Stimulated activated CD8-positive, alpha-beta memory T cell treated with anti-CD3 and anti-CD28 coated beads, Interleukin-4, amount 100 ng/mL, for 1 hour (primary cell): ENCODE measurements at places on chromosomes 3 and 15.

DNA sequence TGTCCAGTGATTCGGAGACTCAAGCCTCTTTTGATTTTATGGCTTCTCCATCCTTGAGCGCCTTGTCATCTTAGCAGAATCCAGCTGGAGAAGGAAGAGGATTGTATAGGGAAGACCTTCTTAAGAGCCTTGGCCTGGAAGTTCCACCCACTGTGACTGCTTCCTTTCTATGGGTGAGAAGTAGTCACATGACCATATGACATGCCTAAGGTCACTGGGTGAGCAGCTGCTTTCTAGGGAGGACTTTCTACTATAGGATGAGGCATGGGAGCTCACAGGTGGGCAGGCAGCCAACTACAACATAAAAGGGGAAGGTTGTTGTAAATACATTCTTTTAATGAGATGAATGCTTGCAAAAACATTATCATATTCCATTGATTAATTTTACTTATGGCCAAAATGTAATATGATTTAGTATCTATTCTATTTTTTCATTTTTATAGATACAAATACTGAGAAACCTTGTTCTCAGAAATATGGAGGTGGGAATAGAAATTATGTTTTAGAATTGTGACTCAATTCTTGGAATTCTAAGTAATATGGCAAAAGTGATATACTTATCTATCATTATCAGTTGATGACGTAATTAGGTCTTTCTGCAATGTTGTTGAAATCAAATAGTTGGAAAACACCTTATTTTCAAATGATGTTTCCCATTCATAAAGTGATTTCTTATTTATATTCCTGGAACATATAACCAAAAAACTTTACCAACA lies 53.6 kb upstream of the MINAR1 start:
- no peak for DNase-seq

- DNase-seq = no peak
Observed at GRCh38 chr15:31444844-31445243, 118.2 kb downstream of the KLF13 start.

- DNase-seq = no peak
Observed at GRCh38 chr3:158802409-158803268, 785 bp downstream of the MFSD1 start.

DNA sequence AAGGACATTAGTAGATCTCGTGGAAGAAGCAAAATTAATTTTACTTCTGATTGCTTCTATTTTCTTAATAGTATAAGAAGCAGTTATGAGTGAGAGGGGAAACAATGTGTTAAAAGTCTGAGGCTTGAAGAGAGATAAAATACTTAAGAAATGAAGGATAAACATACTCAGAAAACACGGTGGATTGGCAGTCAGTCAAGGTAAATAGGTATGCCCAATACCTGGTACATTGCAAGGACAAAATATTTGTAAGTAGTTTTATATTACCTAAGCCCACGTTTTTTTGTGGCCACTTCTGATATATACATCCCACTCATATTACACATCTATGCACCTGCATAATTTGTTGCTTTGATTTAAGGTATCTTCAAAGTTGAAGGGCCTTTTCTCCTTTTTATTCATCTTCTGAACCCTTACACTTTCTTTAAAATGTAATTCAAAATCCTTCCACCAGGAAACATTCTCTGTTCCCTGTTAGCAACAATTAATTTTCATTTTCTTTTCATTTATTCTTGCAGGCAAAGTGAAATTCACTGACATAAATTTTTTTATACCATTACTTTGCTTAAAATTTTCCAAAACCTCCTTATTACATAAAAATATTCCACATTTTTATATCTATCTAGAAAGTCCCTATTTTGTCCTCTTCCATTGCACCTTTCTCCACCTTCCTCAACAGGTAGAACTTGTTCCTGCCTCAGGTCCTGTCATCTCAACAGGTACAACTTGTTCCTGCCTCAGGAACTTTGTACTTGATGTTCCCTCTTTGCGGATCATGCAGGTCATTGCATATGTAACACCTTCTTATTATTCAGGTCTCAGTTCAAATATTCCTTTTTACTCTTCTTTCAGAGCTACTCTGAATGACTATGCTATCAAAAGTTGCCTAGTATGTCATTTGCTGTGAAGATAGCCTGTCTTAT lies 755.7 kb upstream of the ALCAM start:
- DNase-seq = no peak

- DNase-seq = no peak
Observed at GRCh38 chr3:123201223-123201556, 553 bp upstream of the SEC22A start.

- no peak for DNase-seq
Observed at GRCh38 chr15:69825941-69826818, 271.5 kb downstream of the TLE3 start.

DNA sequence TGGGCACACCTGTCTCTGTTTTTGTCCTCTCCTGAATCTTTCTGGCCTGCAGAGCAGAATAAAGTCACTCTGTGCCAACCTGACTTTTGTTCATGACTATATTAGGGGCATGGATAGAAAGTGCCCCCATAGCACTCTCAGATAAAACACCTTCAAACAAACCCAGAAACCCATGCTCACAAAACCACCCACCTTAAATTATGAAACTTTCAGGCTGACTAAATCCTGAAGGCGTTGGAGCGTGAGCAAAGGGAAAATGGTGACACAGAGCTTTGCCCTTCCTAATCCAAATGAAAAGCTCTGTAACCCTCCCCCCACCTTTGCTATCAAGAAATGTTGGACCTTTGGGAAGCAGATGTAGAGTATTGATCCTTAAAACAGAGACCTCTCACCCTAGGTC lies 138.9 kb downstream of the IGF1R start:
- DNase-seq = no peak

- DNase-seq = no peak
Observed at GRCh38 chr15:57427367-57427821, 51.1 kb downstream of the CGNL1 start.

GRCh38 chr3:115040246-115040645 lies 106.8 kb downstream of the ZBTB20 start:
- DNase-seq = no peak

GRCh38 chr15:101580431-101580830 lies 71.8 kb downstream of the TM2D3 start:
- no peak for DNase-seq

DNA sequence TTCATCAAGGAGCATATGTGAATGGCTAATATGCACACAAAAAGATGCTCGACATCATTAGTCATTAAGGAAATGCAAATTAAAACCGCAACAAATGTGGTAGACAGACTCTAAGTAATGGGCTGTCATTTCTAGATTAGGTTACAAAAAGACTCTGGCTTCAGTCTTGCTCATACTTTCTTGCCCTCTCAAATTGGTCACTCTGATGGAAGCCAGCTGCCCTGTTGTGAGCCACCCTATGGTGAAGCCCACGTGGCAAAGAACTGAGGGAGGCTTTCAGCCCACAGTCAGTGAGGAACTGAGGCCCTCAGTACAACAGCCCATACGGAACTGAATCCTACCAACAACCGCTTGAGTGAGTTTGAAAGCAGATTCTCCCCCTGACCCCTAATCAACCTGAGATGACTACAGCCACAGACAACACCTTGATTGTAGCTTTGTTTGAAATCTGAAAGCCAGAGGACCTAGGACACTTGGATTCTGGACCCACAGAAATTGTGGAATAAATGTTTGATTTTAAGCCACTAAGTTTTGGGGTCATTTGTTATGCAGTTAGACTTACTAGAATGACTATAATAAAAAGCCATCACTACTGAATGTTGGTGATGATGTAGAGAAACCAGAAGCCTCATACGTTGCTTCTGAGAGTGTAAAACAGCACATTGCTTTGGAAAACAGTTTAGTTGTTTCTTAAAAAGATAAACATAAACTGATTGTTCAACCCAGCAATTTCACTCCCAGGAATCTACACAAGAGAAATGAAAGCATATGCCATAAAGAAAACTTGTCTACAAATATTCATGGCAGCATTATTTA lies 45.7 kb downstream of the EHHADH start:
- no peak for DNase-seq

DNA sequence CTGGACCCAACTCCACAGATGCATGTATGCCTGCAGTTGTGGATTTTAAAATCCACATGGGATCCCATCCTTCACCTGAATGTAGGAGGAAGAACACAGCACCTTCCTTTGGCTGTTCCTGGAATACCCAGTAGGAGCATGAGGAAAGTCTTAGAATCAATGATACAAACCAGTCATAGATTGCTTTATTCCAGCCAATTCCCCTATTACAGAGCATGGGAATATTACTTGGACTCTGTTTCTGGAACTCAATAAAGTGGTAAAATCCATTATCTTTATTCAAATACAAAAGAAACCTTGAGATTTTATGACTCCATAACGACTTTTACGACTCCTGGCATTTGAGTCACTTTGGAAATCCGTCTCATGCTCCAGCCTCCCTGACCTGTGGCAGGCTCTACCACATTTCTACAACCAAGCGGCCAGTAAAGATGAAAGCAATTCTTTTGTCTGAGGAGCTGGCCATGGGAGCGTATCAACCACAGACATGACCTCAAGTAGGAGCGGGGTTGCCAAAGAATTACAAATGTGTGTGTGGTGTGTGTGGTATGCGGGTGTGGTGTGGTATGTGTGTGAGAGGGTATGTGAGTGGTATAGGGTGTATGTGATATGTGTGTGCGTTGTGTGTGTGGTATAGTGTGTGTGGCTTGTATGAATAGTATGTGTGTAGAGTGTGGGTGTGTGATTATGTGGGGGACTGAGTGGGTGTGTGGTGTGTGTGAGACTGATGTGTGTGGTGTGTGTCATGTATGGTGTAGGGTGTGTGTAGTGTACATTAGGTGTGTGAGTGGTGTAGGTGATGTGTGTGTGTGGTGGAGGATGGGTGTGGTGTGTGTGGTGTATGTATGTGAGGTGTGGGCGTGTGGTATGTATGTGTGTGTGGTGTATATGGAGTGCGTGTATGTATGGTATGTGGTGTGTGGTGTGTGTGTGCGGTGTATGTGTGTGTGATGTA lies 40.0 kb downstream of the ARRDC4 start:
- DNase-seq = no peak

DNA sequence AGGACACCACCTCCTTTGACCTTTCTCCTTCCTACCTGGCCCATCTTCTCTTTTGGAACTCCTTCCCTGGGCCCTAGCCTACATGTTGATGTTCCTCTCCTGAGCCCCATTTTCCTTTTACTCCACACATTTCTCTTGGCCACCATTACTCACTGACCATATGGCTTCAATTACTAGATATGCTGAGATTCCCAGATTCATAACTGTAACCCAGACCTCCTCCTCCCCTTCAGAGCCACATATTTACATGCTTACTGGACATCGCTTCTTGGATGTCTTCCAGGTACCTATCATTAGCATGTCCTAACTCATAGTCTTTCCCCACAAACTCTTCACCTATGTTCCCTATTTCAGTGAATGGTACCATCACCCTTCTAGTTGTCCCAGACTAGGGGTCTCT lies 24.4 kb upstream of the TRIM59 start:
- no peak for DNase-seq

- no peak for DNase-seq
Observed at GRCh38 chr3:32948625-32949445, 2.6 kb upstream of the CCR4 start.

GRCh38 chr15:36414670-36415069 lies 164.8 kb upstream of the CDIN1 start:
- no peak for DNase-seq

DNA sequence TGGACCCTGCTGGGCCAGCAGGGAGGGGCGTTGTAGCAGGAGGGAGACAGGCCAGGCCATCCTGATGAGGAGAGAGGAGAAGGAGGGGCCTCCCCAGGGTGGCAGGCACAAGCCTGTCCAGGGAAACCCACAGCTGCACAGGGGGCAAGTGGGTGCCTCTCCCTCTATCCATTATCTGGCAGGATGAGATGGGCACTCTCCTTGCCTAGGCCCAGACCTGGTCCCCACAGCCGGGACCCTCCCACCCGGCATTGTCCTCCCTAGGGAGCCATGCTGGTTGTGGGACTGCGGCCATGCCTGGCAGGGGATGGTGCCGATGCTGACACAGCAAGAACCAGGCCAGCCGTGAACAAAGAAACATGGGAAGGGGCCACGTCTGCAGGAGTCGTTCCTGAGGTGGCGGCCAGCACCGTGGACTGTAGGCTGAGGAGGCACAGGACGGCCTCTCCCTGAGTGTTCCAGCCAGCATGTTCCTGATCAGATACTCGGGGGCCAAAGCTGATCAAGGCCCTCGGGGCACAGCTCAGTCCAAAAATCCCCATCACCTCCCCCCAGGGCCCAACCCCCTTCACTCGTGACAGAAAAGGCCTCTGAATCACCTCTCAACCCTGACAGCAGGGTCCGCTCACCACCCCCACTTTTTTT lies 19.2 kb upstream of the CYP11A1 start:
- DNase-seq = no peak

- DNase-seq = no peak
Observed at GRCh38 chr3:153295901-153296300, 133.9 kb downstream of the RAP2B start.

GRCh38 chr3:159770998-159771397 lies 217.6 kb upstream of the IL12A start:
- no peak for DNase-seq

DNA sequence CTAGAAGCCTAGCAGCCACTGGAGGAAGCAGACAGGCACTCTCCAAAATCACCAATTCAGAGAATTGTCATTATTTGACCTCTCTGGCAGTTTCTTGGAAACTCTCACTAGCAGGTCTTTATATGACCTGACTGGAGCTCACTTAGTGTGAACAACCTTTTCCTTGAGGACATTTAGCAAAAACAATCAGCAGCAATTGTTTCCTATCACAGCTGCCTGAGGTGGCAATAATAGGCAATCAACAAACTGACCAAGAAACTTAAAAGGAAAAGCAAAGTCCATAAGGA lies 162.4 kb upstream of the STT3B start:
- DNase-seq = no peak

DNA sequence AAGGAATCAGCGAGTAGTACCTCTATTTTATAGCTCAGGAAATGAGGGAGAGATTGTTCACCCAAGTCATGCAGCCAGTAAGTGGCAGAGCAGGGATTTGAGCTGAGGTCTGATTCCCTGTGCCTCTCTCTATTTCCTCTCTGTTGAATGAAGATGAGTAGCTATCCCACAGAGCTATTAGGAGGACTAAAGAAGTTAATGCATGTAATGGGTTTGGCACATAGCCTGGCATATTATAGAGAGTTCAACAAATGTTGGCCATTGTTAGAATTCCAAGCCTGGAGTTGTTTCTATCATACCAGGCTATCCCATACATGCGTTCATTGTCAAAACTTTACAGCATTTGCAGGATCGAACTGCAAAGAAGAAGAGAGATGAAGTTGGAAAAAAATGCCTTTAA lies 21.8 kb upstream of the KLHL6 start:
- DNase-seq = no peak

DNA sequence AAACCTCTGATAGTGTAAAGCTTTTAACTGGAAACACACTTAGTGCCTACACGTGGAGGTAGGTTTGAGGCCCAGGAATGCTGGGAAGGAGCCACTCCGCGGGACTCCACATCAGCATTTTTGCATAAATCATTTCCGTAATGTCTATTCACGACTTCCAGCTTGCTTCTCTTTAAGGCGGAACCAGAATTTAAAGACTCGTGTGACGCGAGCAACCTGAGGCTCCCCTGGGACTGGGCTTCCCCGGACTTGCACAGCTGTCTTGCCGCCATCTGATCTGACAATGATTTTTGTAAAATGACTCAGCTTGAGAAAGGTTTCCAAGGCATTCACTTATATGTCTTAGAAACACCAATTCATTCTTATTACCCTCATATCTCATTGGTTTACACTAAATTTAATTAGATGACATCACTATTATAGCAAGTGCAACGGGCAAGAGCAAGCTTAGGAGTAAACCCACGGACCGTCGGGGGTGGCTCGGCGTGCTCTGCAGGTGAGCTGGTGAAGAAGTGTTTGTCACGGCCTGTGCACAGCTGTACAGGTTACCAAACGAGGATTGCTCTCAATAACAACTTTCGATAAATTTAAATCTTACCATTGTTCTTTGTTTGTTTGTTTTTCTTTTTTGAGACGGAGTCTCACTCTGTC lies 95.2 kb downstream of the CHSY1 start:
- no peak for DNase-seq
